ENCODE measurements at places on chromosomes 5 and 9. TPM values are rescaled to one million over a fixed set of nuclear protein-coding genes. Genes with fewer than 3 reads are reported as not detected.
A peak's percentile ranks its signal among the peaks of the same experiment; 100 is the strongest.

KIF24 gene
- 11.4 TPM for total RNA-seq

LHFPL2 gene
- not detected for total RNA-seq

PCDHA1 gene
- total RNA-seq: not detected

MARCOL gene
- total RNA-seq: not detected

TAF11L6 gene
- not detected for total RNA-seq

QRFP gene
- not detected for total RNA-seq

WHRN gene
- 4.1 TPM for total RNA-seq

DNA sequence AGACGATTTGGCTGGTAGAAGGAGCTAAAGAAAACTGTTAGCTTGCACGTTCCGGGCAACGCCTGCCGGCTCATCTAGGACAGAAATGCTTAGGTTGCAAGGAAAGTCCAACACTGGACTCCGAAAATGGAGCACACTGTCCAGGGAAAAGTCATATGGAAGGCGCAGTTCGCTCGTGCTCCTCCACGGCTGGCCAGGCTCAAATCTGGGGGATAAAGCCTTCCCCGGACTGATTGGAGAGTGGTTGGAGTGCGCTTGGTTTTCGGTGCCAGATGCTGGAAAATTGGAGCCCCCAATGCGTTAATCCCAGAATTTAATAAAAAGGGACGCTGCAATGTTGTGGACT is 955 bp downstream of the CDH6 start:
- H3K4me3 ChIP-seq: no peak overlapping the region
- H3K36me3 ChIP-seq: peaks cover 2% of the 10 kb centered on the region
- H3K27me3 ChIP-seq: peaks cover 21% of the 10 kb centered on the region
- H3K27ac ChIP-seq: no peak overlapping the region

- no peak for DNase-seq
- peaks cover 15% of the 10 kb centered on the region for H3K4me1 ChIP-seq
- peak overlapping the region; percentile 58 for H3K27ac ChIP-seq
- H3K36me3 ChIP-seq: peaks cover 39% of the 10 kb centered on the region
- H3K4me3 ChIP-seq: no peak overlapping the region
- no peaks in the 10 kb centered on the region for H3K27me3 ChIP-seq
These were observed 52.4 kb upstream of the MACIR start for GRCh38 chr5:103205991-103206700.

- no peaks in the 10 kb centered on the region for H3K27me3 ChIP-seq
- H3K4me1 ChIP-seq: no peaks in the 10 kb centered on the region
- DNase-seq: no peak
These were observed 324.1 kb upstream of the TNC start for GRCh38 chr9:115442054-115442453.

DNA sequence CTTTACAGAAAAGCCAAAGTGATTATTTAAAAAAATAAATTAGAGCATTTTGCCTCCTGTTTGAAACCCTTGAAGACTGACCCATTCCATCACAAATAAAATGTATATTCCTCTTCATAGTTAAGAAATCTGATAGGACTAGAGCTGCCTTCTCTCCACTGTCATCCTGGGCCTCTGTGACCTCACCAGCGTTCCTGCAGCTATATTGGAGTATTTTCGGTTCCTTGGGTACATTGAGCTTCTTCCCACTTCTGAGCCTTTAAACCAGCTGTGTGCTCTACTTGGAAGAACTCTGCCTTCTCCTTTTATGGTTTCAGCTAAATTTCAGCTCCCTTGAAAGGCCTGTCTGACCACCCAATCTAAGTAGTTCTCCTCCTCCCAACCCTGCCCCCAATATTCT is 99.1 kb upstream of the ABCA1 start:
- H3K27me3 ChIP-seq: peaks cover 5% of the 10 kb centered on the region
- no peak for DNase-seq
- no peaks in the 10 kb centered on the region for H3K4me1 ChIP-seq
- H3K4me3 ChIP-seq: no peak overlapping the region
- H3K36me3 ChIP-seq: no peaks in the 10 kb centered on the region
- H3K27ac ChIP-seq: no peak overlapping the region

GRCh38 chr5:33558489-33558888 is 117.7 kb downstream of the TARS1 start:
- no peak overlapping the region for H3K4me3 ChIP-seq
- no peak for DNase-seq
- no peaks in the 10 kb centered on the region for H3K36me3 ChIP-seq
- no peaks in the 10 kb centered on the region for H3K27me3 ChIP-seq
